ENCODE measurements at places on chromosomes 12 and 14.

DNA sequence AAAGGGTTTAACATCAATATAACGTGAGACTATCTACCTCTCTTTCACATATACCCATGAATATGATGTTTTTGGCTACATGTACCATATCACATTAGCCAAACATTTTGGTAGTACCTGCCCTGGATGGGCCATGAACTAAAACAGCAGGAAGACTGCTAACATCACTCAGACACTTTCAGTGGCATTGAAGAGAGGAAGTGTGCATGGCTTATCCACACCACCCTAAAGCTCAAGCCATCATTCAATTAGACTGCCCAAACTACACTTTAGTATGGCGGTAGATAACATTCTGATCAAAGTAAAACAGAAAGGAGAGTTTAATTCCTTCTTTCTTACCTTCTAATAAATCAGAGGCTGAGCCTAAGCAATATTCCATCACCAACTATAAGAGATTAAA, 103.0 kb downstream of the PEBP1 start:
- DNase-seq: no peak

DNA sequence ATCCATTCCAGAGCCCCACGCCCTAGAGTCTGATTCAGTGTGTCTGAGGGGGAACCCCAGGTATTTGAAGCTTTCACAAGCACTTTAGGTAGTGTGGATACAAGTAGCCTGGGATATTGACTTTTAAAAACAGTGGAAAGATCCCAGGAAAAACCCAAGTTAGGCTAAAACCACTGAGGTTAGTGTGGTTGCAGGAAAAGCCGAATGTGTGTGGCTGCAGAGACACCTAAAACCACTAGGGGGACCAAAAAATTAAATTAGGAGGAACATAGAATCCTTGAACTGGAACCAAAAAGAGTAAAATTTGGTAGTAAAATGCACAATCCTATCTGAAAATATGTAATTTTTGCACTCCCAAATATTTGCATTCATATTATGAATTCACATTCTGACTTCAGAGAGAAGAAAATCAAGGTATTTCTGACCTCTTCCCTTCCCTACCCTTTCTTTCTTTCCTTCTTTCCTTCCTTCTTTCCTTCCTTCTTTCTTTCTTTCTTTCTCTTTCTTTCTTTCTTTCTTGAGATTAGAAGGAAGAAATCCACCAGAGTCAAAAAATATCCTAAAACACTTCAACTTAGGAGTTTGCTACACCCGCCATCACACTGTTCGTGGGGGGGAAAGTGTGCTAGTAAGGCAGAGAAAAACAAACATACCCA, 37.8 kb downstream of the SLCO1A2 start:
- DNase-seq: peak; percentile 29

DNA sequence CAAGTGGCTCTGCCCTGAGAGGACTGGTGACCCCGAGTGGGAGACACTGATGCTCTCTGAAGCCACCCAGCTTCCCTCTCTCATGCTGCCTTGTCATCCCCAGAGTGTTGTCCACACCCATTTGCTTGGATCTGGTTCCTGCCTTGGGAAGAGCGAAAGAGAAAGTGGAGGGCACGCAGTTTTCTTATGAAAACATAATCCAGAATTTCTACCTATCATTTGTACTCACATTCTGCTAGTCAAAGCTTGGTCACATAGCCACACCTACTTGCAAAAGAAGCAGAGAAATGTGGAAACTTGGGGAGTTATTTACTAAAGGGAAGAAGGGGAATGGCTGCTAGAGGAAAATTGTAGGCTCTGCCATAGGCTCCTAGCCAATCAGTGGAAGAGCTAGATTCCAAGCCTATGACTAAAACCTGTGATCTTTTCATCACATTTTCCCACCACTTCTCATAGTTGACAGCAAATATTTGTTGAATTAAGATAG, 326.3 kb downstream of the ZFP36L1 start:
- DNase-seq: no peak

DNA sequence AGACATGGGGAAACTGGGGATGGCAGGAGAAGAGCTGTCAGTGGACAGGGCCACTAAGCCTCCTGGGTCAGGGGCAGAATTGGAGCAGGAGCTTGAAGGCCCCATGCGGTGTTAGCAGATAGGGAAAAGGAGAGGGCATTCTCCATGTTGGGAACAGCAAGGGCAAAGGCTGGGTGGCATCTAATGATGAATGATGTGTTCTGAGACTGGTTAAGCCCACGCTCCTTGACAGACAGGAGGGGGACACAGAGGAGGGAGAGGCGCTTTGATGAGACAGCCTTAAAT, 63.0 kb downstream of the CLMN start:
- no peak for DNase-seq

DNA sequence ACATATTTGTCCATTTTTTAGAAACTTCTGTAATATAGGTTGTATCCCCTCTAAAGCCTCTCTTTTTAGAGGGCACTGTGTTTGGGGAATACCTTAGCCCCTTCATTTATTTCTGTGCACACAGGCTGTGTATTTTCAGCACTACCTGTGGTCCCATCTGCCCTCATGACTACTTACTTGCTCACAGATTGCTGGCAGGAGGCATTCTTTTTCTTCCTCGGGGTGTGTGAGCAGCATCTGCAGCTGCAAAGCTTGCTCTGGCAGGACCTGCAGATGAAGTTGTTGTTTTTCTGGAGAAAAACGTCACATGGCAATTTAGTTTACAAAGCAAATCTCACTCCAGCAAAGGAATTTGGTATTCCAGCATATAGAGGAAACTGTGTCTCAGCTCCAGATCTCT, 24.3 kb downstream of the ANG start:
- DNase-seq: no peak

Measured in NCI-H1105 treated with DMSO at 0.1 percent for 48 hours (cell line).